ENCODE measurements at places on chromosomes 4 and X. TPM values are rescaled to one million over a fixed set of nuclear protein-coding genes. Genes with fewer than 3 reads are reported as not detected.

CT45A7 gene
- not detected for total RNA-seq

CLNK gene
- total RNA-seq, result not detected

SHROOM3 gene
- total RNA-seq, result 1.6 TPM

SMIM31 gene
- not detected for total RNA-seq

SPOCK3 gene
- total RNA-seq, result not detected

WNK3 gene
- 0.65 TPM for total RNA-seq

NAP1L5 gene
- 3.3 TPM for total RNA-seq

ASMT gene
- not detected for total RNA-seq

CT55 gene
- total RNA-seq, result not detected

NHSL2 gene
- total RNA-seq, result 54.9 TPM

CC2D2A gene
- total RNA-seq, result 16.3 TPM

GABRE gene
- total RNA-seq, result 36.3 TPM

TSPAN7 gene
- total RNA-seq, result 9.6 TPM

SH2D1A gene
- total RNA-seq, result not detected

AP1S2 gene
- total RNA-seq, result 80.4 TPM

CXCL5 gene
- 0.33 TPM for total RNA-seq

KLB gene
- total RNA-seq, result not detected

Data from vein endothelial cell (primary cell).